Gastroesophageal sphincter (tissue), 4 donors: ENCODE measurements at places on chromosomes 2 and 18. TPM values are rescaled to one million over a fixed set of nuclear protein-coding genes. Genes with fewer than 3 reads are reported as not detected.

SPDYA gene
- total RNA-seq, result 2.7 TPM

DNA sequence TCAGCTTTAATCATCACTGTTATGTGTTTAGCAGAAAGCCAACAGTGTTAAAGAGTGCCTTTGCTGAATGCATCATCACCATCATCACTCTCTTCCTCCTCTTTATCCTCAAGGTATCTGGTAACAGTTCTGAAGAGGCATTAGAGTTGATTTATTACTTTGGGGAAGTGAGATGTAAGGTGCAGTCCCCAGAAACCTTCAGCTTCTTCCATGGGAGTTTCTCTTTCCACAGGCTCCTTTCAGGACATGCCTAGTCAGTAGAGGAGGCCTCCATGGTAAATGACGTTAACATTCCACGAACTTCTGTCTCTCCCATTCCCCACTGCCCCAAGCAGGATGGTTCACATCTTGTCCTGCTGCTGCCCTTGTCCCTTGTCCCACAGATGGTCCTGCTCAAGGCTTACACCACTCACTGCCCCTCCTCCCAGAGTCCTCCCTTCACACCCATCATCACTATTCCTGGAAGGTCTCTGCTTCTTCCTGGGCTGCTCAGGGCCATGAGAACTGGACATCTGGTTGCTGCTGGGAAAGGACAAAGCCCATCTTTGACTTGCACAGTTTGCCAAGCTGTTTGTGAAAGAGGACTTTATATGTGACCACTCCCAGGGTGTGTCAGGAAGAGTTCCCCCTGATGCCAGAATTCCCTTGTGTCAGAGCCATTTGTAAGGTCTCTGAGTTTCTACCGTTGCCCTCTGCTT, 5.3 kb upstream of the REG1A start:
- no peak for ATAC-seq

GCG gene
- not detected for total RNA-seq

DNA sequence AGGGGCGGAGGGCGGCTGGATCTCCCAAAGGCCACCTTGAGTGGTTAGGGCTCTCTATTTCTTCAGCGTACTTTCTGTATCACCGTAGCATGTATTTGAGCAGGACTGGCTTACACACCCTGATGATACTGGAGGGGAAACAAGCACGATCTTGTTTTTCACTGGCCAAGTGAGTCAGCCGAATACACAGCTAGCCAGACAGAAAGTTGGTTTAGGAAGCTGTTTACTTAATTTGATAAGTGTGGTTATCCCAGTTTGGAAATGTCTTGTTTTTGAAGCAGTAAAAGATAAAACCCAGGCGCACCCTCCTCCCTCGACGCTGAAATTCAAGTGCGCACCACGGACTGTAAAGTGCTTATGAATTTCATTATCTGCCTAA, 582 bp downstream of the RIOK3 start:
- ATAC-seq, result peak; percentile 29

RAB17 gene
- total RNA-seq, result 2.6 TPM

LAMA3 gene
- 9.4 TPM for total RNA-seq

GRCh38 chr2:80255918-80256781, 48.4 kb downstream of the LRRTM1 start:
- ATAC-seq, result no peak

DNA sequence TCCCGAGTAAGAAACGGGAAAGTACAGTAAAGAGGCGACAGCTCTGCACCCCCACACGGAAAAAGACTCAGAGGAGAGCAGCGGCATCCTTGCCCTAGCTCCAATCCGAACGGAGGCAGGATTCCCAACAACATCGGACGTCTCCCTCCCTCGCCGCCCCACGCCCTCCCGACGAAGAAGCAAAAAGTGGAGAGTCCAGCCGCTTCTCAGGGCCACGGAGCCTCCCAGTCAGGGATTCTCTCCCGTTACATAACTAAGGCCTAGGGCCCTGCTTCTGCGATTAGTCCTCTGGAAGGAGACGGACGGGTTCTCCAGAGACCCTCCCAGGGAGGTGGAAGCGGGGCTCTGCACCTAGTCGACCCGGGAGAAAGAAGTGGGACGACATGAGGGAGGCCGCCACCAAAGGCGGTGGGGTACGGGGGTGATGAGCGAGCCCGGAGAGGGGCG, 587 bp downstream of the SUMO1 start:
- ATAC-seq, result peak; percentile 66

- no peak for ATAC-seq
These were observed 404.1 kb downstream of the ZEB2 start for GRCh38 chr2:144115739-144116291.
